ENCODE measurements at places on chromosomes 12 and 14.
A peak's percentile ranks its signal among the peaks of the same experiment; 100 is the strongest.

GRCh38 chr12:130043685-130044406 is 118.4 kb upstream of the FZD10 start:
- DNase-seq: no peak

GRCh38 chr12:53782093-53782703 is 30.4 kb upstream of the CISTR start:
- no peak for DNase-seq

- peak; percentile 66 for DNase-seq
Observed at GRCh38 chr12:19988459-19988873, 379.9 kb upstream of the PDE3A start.

DNA sequence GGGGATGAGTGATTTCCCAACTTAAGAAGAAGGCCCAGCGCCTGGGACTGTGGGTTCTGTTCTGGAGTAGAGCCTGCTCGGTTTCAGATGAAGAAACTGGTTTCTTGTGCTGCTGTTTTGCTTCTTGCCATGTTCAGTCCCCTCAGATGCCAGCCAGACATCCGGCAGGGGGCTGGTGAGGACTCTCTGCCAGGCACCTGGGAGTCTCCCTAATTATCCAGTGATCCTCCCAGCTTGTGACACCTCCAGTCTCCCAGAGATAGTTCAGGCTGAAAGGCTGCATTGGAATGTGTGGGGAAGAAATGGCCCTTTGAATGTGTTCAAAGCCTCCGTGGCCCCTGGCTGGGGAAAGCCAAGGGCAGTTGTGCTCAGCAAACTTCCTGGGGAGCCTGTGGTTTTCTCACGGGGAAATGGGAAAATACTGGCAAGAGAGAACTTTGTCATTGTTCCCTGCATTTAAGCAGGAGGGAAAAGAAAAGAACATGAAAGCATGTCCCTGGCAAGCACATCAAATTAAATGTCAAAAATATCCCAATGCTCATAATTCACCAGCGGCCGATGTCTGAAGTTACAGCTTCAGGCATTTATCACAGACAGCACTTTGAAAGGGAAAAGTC is 8.5 kb upstream of the SERPINA12 start:
- no peak for DNase-seq

GRCh38 chr12:50398931-50399330 is 1.8 kb upstream of the LARP4 start:
- DNase-seq: no peak

Measured in fibroblast of skin of left quadriceps (primary cell).